ENCODE measurements at places on chromosomes 16 and 17.

- DNase-seq: no peak
These were observed 117.3 kb downstream of the C16orf95 start for GRCh38 chr16:87199901-87200300.

DNA sequence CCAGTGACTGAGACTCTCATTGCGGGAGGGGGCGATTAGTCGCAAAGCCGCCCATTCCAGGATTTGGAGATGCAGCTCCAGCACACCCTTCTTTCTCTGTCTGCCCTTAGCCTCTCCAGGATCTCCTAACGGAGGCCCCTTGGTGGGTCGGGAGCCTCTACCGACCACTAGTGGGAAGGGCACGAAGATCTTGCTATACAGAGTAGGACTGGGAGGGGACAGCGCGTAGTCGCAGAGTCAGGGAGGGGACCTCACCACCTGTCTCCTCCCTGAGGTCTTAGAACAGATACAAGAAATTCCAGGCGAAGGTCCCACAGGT lies 588 bp upstream of the SMTNL2 start:
- DNase-seq: no peak

- no peak for DNase-seq
These were observed 13.0 kb upstream of the NETO2 start for GRCh38 chr16:47156680-47157215.

DNA sequence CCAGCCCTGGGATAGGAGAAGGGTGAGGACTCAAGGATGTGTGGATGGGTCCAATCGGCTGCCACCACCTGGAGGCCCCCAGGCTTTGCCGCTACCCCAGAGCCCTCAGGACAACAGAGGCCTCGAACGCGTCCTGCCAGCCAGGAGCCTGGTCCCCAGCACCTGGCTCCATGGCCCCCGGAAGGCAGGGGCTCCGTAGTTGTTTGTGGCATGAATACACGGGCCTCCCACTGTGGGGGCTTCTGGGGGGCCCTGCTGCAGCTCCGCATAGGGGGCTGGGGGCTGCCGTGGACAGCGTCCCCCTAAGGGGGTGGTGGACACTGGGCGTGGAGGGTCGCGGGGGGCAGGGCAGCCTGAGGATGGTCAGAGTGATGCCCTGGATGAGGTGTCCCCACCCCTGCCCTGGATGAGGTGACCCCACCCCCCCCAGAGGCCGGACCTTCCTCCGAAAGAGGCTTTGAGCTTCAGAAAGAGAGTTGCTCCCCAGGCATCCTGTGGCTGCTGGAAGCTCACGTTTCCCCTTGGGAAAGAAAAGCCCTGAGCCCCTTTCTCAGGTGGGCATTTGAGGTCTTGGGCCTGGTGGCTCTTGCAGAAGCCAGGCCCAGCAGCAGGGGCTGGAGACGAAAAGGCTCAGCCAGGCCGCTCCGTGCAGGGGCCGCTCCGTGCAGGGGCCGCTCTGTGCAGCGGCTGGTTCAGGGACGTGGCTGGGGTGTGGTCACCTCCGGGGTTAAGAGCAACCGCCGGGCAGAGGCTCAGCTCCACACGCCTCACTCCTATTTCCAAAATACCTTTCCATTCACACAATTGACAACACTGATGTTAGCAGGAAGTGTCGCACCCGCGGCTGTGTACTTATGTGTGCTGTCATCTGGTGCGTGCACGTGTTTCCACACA lies 40.3 kb upstream of the GNG13 start:
- DNase-seq: no peak

DNA sequence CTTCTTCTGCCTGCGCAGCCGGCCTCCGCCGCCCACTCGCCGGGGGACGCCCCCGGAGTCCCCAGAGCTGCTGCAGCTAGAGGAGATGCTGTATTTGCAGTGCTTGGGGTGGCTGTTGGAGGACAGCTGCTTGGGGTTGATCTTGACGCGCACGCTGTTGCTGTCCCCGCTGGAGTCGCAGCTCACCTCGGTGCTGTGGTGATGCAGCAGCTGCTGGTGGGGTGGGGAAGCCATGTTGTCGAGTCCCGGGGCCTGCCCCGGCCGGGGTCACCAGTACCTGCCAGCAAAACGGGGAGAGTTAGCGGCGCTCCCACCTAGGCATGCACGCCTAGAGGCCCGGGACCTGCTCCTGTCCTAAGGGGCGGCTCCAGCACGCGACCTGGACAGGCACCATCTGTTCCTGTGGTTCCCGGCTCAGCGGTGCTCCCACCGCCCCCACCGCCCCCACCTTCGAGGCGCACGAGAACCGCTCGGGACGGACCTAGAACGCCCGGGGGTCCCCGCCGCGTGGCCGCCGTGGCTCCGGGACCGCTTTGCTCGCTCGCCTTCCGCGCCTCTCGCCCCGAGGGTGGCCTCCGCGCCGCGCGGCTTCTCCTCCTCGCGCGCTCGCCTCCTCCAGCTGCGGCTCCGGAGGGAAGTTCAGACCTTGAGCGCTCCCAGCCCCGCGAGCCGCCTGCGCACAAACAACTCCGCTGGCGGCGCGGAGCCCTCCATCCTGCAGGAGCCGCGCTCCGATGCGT lies 863 bp downstream of the ADCY9 start:
- peak; percentile 76 for DNase-seq

DNA sequence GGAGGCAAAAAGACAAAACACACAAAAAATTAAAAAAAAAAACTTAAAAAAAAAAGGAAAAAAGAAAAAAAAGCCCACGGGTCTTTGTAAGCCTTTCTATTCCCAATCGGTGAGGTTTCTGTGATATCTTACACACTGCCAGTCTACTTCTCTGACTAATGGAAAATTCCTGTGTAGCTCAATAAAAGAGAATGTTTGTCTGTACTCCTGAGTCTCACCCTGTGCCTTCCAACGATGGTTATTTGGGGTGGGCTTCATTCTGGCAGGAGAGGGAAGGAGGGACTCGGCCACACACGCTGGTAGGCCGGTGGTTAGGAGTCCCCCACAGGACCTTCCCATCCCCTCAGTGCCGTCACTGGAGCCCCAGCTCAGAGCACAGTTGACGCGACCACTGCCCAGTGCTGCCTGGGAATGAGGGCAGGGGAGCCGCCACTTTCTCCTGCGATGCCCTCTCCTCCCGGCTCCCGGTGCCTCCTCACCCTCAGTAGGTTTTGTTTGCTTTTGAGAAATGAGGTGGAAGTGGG lies 68.0 kb downstream of the AMFR start:
- no peak for DNase-seq

- DNase-seq: peak; percentile 61
These were observed 5.2 kb upstream of the GSE1 start for GRCh38 chr16:85607796-85608514.

DNA sequence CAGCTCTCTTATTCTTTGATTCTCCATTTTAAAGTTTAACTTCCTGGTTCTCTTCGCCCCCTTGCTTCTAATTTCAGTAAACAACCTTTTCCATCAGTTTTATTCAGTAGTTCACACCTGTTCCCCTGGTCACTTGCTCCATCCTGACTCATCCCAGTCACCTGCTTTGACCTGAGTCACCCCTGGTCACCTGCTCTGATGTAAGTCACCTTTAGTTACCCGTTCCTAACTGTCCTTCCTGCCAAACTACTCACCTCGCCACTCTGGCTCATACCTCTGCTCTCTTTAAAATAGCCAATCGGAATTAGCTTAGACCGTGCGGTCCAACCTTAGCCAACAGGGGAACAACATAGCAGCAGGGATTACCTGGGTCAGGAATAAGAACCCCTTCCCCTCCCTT lies 4.7 kb upstream of the NLRC5 start:
- DNase-seq: no peak

- no peak for DNase-seq
These were observed 23.5 kb downstream of the NUP93 start for GRCh38 chr16:56753410-56753809.

GRCh38 chr17:82844796-82845162 lies 5.0 kb upstream of the ZNF750 start:
- no peak for DNase-seq

DNA sequence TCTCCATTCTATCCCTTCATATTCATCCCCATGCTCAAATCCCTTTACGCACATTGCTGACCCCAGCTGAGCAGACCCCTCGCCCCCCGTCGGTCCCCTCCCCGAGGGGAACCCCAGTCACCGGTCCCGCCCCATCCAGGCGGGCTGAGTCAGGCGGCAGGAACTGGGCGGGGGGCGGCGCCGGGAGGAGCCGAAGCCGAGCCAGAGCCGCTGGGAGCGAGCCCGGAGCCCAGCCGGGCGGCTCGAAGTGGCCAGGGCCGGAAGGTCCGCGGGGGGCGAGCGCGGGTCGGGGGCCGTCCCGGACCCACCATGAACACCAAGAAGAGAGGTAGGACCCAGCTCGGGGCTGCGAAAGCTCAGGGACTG lies 8.6 kb downstream of the RIPOR1 start:
- no peak for DNase-seq

GRCh38 chr17:28563475-28563874 lies 7.8 kb downstream of the PIGS start:
- no peak for DNase-seq

- no peak for DNase-seq
These were observed 5.4 kb downstream of the WBP2 start for GRCh38 chr17:75849724-75850123.

GRCh38 chr16:78122774-78123315 lies 23.4 kb downstream of the WWOX start:
- DNase-seq: peak; percentile 24

DNA sequence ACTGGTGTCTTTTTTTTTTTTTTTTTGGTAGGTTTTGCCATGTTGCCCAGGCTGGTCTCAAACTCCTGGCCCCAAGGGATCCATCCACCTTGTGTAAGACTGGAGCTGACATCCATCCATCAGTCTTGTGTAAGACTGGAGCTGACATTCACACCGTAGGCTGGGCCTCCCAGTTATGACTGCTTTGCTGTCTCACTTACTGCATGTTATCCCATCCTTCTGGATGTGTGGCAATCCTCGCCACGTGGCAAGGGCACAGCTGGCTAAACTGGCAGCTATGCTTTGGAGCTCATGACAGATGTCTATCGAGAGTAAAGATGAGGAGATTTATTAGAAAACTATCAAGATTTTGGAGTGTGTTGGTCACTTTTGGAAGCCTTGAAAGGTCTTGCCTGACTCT lies 115.1 kb downstream of the ABCA8 start:
- no peak for DNase-seq

DNA sequence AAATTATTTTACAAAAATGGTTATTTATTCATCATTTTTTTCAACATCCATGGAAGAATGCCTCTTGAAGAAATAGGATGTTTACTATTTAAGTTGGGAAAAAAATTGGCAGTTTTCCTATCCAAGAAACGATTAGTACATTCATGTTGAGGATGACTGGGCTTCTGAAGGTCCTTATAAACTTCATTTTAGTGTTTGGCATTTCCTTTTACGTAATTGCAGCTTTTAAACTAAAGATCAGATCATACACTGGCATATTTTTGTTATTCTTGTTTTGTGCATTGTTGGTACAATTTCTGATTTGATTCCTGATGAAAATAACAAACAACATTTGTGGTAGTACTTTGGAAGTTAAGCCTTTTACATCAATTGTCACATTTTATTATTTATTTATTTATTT lies 11.5 kb downstream of the KCNJ16 start:
- DNase-seq: no peak
